Fibroblast of lung (primary cell): ENCODE measurements at places on chromosomes 3 and 15. TPM values are rescaled to one million over a fixed set of nuclear protein-coding genes. Genes with fewer than 3 reads are reported as not detected.

GRCh38 chr3:151276038-151276686 is 2.2 kb downstream of the P2RY14 start:
- H3K4me3 ChIP-seq = no peak overlapping the region
- H3K4me1 ChIP-seq = no peaks in the 10 kb centered on the region
- no peaks in the 10 kb centered on the region for H3K27me3 ChIP-seq

- no peak for DNase-seq
- H3K27me3 ChIP-seq = no peaks in the 10 kb centered on the region
- H3K4me1 ChIP-seq = peaks cover 16% of the 10 kb centered on the region
- peaks cover 38% of the 10 kb centered on the region for H3K36me3 ChIP-seq
- H3K27ac ChIP-seq = no peak overlapping the region
- no peak overlapping the region for H3K4me3 ChIP-seq
Observed at GRCh38 chr3:52407779-52408178, 37.1 kb downstream of the SEMA3G start.

DNA sequence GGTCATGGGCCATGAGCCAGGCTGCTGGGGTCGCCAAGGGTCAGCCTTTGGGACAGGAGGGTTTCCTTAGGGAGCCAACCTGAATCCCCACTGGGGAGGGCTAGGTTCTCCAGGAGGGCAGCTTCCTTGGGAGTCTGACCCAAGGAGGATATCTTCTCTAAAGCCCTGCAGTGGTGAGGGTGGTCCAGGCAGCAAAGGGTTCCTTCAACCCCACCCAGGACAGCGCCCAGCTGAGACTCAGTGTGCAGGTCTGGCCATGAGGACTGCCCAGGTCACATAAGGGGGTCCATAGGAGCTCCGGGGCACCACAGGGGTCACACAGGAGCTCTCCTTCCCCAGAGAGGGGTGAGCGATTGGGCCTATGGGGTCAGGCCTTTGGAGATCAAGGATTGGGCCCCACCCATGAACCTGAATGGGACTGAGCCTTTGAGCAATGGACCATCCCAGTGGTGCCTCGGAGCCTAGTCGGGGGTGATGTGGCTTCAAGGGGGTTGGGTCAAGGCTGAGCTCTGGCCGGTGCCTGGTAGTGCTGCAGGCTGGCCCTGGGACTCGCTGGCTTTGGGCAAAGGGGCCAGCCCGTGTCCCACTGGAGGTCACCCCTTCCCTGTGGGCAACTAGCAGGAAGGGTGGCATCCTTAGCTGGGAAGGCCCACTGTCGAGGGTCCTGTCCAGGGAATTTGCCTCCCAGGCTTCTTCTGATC is 216.5 kb downstream of the SNRPN start:
- H3K4me1 ChIP-seq = no peaks in the 10 kb centered on the region
- no peaks in the 10 kb centered on the region for H3K36me3 ChIP-seq
- DNase-seq = no peak
- no peak overlapping the region for H3K4me3 ChIP-seq
- H3K27ac ChIP-seq = no peak overlapping the region

The FAM174B gene
- total RNA-seq = 1.0 and 2.8 TPM in 2 replicates

The ZBTB47 gene
- total RNA-seq = 32.1 and 49.4 TPM in 2 replicates

The TRH gene
- not detected in 2 replicates for total RNA-seq

DNA sequence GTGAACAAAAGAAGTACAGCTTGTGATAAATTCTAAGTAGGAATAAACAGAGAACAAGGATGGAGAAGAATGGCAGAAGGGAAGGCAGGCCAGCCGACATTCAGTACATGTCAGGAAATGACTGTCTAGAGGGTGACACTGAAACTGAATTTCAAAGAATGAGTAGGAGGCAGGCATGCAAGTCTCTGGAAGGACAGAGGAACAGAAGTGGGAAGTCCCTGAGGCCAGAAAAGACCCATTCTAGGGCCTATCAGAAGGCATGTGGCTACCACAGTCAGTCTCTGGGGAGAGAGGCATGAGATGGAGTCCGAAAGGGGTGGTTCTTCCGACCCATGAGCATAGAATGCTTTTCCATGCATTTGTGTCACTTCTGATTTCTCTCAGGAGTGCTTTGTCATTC is 243.5 kb upstream of the UBE2E2 start:
- no peak overlapping the region for H3K27ac ChIP-seq
- no peak for DNase-seq
- no peaks in the 10 kb centered on the region for H3K4me1 ChIP-seq

DNA sequence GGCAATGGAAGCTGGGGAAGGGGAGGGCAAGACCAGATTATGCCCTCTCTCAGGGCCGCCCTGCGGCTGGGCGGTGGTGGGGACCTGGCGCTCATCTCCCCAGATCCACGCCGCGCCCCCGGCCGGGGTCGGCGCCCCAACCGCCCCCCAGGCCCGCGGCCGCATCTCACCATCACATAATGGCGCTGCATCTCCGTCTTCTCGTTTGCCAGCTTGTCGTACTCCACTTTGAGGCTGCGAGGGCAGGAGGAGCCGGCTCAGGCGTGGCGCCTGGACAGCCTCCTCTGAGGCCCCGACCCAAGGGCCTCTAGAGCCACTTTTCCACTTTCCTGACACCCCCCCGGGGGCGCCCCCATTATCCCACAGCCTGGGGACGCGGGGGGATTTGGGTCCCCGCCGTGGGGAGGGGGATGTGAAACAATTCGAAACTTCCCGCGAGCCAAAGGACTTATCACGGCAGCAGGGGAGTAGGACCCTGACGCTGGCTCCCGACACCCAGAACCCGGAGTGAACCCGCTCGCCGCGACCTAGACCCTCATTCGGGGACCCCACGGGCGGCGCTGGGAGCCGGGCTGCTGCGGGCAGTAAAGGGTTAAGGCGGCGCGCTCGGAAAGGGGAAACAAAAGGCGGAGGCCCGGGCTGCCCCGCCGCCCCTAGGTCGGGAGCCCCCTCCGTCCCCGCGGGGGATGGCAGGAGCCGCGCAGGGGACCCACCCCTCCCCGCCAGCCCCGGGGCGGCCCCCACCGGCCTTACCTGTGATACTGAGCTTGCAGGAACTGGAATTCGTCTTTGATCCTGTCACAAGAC is 2.1 kb downstream of the TLE3 start:
- DNase-seq = no peak
- peaks cover 2% of the 10 kb centered on the region for H3K36me3 ChIP-seq
- H3K27ac ChIP-seq = peak overlapping the region; percentile 80
- H3K4me3 ChIP-seq = peak overlapping the region; percentile 89

- H3K4me1 ChIP-seq = no peaks in the 10 kb centered on the region
- no peak overlapping the region for H3K27ac ChIP-seq
- DNase-seq = peak; percentile 93
- H3K27me3 ChIP-seq = no peaks in the 10 kb centered on the region
- no peaks in the 10 kb centered on the region for H3K36me3 ChIP-seq
- H3K4me3 ChIP-seq = no peak overlapping the region
Observed at GRCh38 chr15:37053166-37053565, 47.2 kb downstream of the MEIS2 start.

The ASB14 gene
- total RNA-seq = not detected in 2 replicates

DNA sequence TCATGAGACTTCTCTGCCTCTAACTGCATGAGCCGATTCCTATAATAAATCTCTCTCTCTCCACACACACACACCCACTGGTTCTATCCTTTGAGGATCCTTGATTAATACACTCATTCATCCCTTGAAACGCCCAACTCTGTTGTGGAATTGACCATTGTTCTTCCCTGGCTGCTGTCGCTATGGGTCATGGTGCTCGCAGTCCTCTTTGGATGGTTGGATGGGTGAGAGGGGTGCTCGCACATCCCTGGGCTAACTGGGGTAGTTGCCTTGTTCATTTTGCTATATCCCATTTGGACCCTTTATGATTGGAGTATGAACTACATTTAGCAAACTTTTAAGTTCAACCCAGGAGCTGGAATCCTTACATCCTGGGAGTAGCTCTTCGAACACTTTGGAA is 33.9 kb upstream of the MYZAP start:
- no peaks in the 10 kb centered on the region for H3K4me1 ChIP-seq
- no peaks in the 10 kb centered on the region for H3K27me3 ChIP-seq
- no peak for DNase-seq
- no peaks in the 10 kb centered on the region for H3K36me3 ChIP-seq

DNA sequence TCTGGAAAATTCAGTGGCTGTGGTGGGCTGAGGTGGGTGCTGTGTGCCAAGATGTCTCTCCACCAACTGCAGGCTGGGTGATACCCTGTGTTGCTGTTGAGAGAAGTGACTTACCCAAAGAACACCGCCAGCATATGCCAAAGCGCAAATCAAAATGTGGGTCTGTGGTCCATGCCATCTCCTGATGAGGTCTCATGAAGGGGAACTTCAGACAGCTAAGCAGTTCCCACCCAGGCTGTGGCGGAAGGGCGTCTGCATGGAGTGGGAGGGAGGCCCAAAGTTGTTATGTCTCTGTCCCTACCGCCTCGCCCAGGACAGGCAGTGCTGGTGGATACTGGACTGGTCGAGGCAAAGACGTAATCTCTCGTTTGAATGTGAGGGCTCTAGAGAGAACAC is 70.9 kb upstream of the PLXNA1 start:
- H3K27ac ChIP-seq = no peak overlapping the region
- H3K4me3 ChIP-seq = no peak overlapping the region
- DNase-seq = no peak
- H3K36me3 ChIP-seq = no peaks in the 10 kb centered on the region
- H3K27me3 ChIP-seq = no peaks in the 10 kb centered on the region

- DNase-seq = no peak
- no peak overlapping the region for H3K27ac ChIP-seq
- H3K4me1 ChIP-seq = peaks cover 2% of the 10 kb centered on the region
- H3K4me3 ChIP-seq = no peak overlapping the region
- H3K27me3 ChIP-seq = no peaks in the 10 kb centered on the region
Observed at GRCh38 chr3:150278843-150279381, 129.2 kb upstream of the TSC22D2 start.

The RHOV gene
- under 0.01 TPM in 1 of 2 replicates, not detected in the other for total RNA-seq

DNA sequence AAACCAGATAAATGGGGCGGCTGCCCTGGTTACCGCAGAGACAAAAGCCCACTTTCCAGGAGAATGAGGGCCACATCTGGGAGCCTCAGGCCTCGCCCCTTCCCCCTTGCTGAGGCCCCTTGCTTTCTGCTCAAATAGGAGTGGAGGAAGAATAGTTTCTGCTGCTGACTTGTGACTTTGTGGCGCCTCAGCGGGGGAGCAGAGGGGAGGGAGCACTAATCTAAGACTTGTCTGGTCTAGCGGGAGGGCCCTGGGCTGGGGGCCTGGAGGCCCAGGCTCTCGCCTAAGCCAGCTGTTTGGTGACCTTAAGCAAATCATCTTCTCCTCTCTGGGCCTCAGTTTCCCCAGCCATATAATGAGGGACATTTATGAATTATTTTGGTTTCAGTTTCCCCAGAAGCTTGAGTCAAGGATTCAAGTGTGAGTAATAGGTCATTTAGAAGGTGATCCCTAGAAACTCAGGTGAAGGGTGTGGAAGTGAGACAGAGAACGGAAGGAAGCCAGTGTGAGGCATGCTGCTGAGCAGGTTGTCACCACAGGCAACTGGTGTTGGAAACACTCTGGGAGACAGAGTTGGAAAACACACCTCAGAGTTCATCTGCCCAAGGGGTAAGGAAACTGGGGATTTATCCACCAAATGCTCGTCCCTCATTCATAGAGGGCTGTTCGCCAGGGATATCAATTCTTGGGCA is 25.9 kb upstream of the SMAD3 start:
- H3K27ac ChIP-seq = no peak overlapping the region
- no peak overlapping the region for H3K4me3 ChIP-seq
- H3K27me3 ChIP-seq = no peaks in the 10 kb centered on the region
- no peak for DNase-seq

DNA sequence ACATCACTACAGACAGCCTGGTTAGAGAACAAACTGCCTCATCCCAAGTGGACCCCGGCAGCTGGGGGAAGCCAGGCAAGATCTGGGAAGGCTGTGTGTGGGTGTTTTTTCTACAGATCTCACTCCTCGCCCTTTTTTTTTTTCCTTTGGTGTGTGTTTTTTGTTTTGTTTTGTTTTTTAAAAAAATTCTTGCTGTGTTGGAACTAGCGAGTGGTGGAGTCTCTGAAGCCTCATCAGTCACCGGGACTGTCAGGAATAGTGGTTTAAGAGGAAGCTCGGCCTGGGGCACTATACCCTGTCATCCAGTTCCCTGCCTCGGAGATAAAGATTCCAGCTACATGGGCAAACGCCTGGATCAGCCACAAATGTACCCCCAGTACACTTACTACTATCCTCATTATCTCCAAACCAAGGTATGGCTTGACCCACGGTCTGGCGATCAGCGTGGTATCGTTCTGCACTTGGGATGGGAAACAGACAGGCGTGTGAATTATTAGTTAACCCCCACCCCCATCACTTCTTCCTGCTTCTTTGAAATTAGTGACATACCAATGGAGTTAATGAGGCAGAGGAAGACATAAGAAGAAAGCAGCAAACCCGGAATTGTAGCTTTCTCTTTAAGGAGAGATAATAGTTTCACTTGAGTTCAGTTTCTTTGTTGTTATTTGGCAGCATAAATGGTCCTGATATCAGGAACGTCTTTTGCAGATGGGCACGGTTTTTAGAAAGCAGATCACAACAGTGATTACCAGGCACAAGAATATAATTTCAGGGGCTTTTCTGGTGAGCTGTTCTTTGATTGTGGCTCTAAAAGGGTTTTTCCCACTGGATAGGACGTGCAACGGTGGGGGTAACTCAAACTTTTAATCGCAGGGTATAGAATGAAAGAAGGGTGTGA is 722 bp downstream of the RBMS3 start:
- H3K27me3 ChIP-seq = no peaks in the 10 kb centered on the region
- H3K4me1 ChIP-seq = peaks cover 11% of the 10 kb centered on the region
- no peaks in the 10 kb centered on the region for H3K36me3 ChIP-seq
- peak overlapping the region; percentile 91 for H3K27ac ChIP-seq
- DNase-seq = peak; percentile 62

The SPG21 gene
- 68.4 and 90.4 TPM in 2 replicates for total RNA-seq

The C3orf49 gene
- not detected in 2 replicates for total RNA-seq

- peak overlapping the region; percentile 77 for H3K27ac ChIP-seq
- no peaks in the 10 kb centered on the region for H3K36me3 ChIP-seq
- peaks cover 5% of the 10 kb centered on the region for H3K4me1 ChIP-seq
- no peaks in the 10 kb centered on the region for H3K27me3 ChIP-seq
- DNase-seq = peak; percentile 62
Observed at GRCh38 chr3:141487521-141488252, 860 bp downstream of the RASA2 start.

DNA sequence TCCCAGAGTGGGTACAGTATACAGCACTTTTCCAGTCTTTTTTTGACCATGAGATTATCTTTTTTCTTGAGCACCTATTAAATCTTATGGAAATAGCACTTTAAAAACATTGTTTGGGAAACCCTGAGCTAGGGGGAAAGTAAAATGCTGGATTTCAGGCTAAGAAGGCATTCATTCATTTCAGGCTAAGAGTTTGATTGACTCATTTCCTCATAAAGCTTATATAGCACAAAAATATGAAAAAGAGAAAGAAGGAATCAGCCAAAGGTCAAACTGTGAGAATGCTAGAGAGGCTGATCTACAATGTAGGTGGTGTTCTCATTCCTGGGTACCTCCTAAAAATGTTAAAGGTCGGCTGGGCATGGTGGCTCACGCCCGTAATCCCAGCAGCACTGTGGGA is 10.5 kb downstream of the TTC23 start:
- peaks cover 1% of the 10 kb centered on the region for H3K36me3 ChIP-seq
- no peak overlapping the region for H3K4me3 ChIP-seq
- no peak for DNase-seq
- no peaks in the 10 kb centered on the region for H3K27me3 ChIP-seq
